Substantia nigra (tissue), 51 donors: ENCODE measurements at places on chromosomes 7 and 10.

- no peak for DNase-seq
Observed at GRCh38 chr10:113856563-113856962, 2.1 kb downstream of the NHLRC2 start.

DNA sequence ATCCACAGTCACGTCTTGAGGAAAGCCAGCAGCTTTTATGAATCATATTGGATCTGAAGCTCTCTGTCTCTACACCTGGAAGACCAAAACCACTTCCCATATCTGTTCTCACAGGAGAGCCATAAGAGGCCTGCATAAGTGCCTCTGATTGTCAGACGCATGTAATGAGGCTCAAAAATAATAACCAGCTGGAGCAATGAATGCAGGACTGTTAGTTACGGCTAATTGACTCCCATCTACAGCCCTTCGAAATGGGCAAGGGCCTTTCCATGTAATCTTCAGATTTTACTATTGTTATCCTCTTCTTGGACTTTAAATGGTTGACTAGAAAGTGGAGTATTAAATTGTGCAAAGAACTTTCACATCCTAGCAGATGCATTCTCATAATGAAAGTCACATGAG lies 4.4 kb upstream of the SEMA3C start:
- DNase-seq: no peak

GRCh38 chr10:34815185-34816084 lies at the start of gene PARD3:
TSS of gene PARD3 (minus strand) at chr10:34815296. CDS start at chr10:34814995, 301 bp downstream.
- peak; percentile 59 for DNase-seq

GRCh38 chr7:145434811-145435210 lies 599.0 kb upstream of the TPK1 start:
- no peak for DNase-seq

DNA sequence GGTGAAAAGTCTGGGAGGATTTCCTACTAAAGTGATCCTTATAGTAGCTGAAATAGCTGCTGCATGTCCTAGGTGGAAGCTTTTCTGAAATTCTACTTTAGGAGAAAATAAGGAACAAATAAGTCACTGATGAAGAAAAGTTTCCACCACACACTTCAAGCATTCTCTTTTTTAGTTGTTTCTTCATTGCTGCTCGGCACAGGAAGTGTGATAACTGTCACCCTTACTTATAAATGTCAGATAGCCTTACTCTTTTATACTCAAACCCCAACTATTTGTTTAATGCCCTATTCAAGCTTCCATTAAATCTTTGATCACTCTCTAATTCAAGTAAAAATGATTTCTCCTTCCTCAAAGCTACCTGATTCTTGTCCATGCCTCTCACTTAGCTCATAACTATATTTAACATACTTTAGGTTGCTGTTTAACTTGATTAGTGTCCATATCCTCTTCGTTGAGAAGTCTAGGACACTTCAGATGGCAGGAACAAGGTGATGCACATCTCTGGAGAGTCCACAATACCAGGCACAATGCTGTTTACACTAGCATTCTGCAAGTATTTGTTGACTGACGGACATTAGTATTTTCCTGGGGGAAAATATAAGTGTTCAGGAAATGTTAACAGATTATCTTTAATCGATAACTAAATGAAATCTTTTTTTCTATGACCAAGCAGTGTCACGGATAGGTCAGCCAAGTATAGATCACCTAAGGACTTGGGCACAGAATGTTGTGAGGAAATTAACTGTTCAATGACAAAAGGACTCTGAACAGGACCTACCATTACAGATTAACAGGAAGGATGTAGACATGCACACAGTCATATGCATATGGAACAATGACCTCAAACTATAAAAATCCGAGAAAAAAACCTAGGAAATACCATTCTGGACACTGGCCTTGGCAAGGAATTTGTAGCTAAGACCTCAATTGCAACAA lies 67.4 kb downstream of the ZNF438 start:
- DNase-seq: no peak

DNA sequence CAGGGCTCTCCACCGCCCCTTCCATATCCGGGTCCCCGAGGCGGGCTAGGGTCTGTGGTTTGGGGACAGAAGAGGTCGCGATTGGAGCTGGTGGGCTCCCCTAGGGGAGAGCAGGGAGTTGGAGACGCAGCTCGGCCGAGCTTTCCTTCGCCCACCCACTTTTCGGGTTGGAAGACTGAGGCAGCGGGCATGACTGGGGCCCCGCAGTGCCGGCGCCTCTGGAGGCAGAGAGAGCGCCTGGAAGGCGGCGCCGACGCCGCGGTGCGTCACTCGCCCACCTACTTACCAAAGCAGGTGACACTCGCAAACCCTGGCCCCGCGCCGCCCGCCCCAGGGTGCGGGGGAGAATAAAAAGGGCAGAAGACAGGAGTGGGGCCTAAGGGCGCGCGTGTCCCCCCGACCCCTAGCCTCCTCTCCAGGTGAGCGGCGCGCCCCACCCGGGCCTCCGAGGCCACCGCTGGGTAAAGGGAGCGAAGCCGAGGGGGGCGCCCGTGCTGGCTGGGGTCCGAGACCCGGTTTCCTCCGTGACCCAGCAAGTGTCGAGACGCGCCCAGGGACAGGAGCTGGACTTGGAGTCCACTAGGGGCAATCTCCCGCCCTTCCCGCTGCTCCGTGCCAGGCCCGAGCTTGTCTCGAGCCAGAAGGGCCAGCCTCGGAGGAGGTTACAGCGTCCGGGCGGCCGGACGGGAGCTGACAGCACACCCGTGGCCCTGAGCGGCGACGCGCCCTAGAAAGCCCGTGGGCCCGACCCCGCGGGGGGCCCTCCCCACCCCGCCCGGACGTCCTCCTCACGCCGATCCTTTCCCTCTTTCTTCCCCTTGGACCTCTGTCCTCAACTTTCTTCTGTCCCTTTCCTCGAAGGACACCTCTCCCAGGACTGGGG lies 34.4 kb upstream of the GRID1 start:
- no peak for DNase-seq

GRCh38 chr7:151679071-151679708 lies 159.5 kb upstream of the RHEB start:
- DNase-seq: no peak

- DNase-seq: no peak
Observed at GRCh38 chr7:110914263-110914662, 176.7 kb upstream of the LRRN3 start.

DNA sequence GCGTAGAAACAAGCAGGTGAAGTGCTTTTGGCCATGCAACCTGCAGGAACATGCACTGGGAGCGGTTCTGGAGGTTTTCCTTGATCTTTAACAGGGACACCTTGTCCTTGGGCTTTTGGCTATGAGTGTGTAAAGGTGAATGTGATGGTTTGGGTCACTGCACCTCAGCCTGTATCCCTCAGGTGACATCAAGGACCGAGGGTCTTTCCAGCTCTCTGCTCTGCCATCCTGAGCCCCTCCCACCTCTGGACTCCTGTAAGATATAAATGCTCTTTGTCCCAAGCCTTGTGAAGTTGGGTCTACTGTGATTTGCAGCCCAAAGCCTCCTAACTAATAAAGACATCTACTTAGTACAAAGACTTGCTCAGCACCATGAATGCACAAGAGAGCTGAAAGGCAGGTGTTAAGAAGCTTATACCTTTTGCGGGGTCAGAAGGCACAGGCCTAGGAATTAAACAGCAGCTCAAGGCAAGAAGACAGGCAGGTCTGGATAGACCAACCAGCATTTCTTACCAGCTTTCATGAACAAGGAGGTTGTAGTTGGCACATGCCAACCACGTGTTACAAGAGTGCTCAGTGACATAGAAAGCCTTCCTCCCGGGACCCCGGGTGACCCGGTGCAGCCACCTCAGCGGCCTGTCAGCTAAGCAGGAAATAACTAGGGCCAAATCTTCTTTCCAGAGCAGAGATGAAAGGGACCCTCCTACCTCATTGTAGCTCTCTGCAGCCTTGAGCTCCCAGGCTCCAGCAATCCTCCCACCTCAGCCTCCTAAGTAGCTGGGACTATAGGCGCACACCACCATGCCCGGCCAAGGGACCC lies 89.9 kb downstream of the CARD11 start:
- DNase-seq: no peak

DNA sequence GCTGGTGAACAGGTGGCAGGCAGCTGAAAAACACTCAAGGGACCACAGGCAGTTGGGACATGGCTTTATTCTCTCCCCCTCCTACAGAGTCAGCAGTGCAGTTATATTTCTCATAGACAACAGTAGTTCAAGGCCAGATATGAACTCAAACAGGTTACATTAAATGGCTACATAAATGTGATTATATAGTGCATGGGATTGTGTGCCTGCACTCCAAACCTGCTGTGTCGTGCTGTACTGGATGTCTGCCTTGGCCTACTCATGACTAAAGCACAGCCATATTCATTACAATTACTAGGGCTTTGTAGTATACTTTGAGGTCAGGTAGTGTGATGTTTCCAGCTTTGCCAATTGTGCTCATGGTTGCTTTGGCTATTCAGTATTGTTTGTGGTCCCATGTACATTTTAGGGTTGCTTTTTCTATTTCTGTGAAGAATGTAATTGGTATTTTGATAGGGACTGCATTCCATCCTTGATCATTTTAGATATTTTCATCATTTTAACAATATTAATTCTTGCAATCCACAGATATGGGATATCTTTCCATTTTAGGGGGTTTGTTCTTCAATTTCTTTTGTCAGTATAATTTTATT lies 393.6 kb downstream of the CNTNAP2 start:
- DNase-seq: no peak

GRCh38 chr10:24207341-24207740 lies 1.6 kb upstream of the KIAA1217 start:
- DNase-seq: no peak

DNA sequence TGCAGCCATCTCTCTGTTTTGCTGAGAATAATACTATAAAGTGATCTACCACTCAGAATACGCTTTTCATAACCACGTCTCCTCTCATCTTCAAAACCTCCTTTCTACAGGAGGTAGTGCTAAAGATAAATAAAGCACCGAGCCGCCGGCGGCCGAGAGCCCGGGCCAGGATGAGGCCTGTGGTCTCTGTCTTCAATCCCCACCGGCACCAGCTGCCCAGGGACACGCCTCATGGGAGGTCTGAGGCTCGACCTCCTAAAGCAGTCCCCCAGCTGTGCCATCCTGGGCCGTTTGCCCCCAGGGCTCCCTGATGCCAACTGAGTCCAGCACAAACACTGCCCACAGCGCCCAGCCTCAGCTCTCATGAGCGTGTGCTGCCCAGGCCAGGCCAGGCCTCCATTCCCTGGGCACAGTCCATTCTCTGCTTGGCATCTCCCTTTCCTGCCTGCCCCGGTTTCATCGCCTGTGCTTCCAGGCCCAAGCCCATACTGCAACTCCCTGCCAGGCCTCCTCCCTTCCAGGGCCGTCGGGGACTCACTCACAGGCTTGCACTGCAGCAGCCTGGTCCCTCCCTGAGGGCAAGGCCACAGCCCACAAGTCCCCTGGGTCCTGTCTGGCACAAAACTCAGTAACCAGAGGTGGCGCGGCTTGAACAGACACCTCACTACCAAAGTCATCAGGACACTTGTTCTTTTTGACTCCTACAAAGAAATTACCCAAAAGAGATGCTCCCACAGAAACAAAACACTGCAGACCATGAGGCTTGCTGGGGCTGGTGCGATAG lies 2.5 kb downstream of the INTS1 start:
- DNase-seq: no peak

DNA sequence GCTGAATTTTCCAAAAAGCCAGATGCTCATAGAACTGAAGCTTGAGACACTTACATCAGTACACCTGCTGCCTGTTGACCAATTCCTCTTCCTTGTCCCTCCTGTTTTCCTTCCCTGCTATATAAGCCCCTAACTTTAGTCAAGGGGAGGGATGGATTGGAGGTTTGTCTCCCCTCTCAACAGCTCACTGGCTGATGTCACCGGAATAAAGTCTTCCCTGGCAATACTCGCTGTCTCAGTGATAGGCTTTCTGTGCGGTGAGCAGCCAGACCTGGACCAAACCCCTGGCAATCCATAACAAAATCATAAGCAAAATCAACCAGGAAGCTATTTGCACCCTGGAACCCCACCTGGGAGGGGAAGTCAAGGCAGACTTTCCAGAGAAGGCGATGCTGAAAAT lies 929 bp upstream of the IRF5 start:
- no peak for DNase-seq

GRCh38 chr10:12484941-12485805 lies 135.8 kb downstream of the CAMK1D start:
- DNase-seq: no peak

- no peak for DNase-seq
Observed at GRCh38 chr10:61066661-61067344, 122.8 kb upstream of the RHOBTB1 start.

DNA sequence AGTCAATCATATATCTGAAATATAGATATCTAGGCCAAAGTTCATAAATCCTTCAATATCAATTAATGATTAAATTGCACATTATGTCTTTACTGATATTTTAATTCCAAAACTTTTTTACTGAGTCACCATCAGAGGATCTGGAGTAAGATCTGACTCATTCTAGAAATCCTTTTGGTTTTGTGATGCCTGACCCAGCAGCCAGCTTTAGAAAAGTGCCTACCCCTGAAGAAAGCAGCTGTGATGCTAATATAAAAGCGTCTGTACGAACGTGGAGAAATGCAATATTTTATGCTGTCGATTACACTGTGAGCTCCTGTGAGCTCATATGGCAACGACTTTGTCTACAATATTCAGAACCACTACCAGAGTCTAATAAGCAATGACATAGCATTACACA lies 142.5 kb upstream of the LRRTM3 start:
- no peak for DNase-seq

DNA sequence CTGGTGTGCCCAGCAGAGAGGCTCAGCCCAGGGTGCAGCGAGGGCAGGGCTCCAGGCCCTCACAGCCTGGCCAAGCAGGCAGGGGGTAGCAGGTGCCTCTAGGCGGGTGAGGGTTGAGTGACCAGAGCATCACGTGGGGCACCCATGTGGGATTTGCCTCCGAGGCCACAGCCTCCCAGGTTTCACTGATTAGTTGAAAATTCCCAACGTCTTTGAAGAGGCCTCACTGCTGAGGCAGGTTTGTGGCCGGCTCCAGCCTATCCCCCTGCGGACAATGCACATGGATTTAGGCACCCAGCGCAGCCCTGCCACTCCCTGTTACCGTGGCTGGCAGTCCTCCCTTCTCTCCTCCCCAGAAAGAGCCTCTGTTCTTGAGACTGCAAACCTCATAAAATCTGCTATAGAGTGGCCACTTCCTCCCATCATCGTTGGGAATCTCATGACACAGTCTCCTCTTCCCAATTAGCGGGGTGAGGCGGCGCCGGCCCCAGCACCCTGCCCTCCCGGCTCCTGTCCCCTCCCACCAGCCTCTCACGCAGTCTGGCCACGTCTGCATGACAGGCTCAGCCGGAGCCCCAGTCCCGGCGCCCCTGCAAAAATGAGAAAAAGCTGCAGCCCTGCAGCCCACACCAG lies 10.8 kb downstream of the MYL10 start:
- DNase-seq: no peak

GRCh38 chr10:76554033-76554408 lies 1083.6 kb downstream of the KCNMA1 start:
- no peak for DNase-seq

GRCh38 chr7:50416527-50417182 lies 33.5 kb downstream of the FIGNL1 start:
- no peak for DNase-seq

- peak; percentile 60 for DNase-seq
Observed at GRCh38 chr7:14457568-14458453, 444.7 kb downstream of the DGKB start.

- no peak for DNase-seq
Observed at GRCh38 chr10:133471300-133472109, 17.8 kb downstream of the SCART1 start.

GRCh38 chr7:26156451-26157420 lies 4.7 kb downstream of the NFE2L3 start:
- DNase-seq: no peak
